ENCODE measurements at places on chromosomes 11 and 22.

DNA sequence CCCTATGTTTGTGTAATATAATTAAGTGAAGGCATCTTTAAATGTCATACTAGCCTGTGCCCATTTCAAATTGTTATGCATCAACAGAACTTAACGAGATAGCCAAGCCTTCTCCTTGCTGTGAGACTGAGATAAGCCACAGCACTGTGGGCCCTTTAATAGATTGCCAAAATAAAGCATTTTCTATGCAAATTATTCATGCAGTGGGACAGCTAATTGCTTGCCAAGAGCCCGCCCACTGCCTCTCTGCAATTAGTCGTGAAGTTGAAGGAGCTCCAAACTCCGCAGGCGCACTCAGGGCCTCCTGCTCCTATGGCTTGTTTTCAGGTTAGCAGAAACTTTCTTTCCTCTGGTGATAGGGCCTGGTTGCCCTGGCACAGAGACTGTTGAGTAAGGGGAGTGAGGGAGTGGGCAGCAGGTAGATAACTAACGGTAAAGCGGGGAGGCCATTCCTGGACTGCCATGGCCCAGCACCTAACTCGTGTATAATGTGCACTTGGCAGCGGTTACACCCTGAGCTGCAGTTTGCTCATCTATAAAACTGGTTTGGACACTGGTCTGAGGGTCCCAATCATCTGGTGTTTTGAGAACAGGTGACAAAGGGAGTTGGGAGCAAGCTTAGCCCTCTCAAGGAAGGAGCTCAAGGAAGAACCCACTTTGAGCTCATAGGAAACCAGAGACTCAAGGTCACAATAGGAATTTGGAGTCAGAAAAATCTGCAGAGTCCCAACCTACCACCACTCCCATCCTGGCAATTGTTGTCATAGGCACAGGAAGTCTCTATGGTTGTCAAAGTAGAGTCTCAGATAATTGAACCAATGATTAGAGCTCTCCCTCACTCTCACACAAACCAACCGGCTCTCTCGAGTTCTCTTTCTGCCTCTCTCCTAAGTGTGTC, 33.9 kb upstream of the RIC3 start:
- no peak for DNase-seq

GRCh38 chr11:114610984-114611944, 15.7 kb upstream of the NXPE4 start:
- DNase-seq: no peak

DNA sequence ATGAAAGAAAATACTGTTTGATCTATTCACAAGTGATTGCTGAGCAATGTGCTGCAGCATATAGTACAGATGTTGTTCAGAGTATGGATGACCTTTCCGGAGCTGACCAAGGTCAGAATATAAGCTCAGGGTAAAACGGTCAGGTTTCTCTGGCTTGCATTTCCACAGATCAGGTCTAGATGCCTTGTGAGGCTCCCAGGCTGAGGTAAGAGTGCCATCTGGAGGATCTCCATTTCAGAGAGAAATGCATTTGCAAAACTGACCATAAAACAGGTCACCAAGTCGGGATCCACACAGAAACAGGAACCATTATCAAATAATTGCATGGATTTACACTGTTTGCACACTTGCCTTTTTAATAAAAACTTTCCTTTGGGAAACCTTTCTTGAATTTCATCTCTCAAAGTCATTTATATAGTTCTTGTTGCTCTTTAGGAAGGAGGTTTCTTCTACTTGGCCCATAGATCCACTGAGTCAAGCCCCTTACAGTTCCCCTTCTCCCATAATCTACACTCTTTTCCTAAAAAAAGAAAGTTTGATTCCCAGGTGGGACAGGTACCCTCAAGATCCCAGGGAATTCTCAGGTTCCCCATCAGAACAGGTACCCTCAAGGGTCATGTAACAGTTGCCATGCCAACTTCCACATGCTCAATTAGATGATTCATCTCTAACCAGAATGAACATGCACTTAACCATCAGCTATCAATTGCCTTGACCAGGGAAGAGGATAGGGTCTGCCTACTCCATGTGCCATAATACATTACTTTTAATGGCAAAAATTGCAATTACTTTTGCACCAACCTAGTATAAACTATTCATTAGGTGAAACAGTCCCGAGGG, 25.0 kb upstream of the TMPRSS5 start:
- DNase-seq: no peak

- DNase-seq: peak; percentile 45
These were observed 6.0 kb downstream of the MALAT1 start for GRCh38 chr11:65504674-65505465.

DNA sequence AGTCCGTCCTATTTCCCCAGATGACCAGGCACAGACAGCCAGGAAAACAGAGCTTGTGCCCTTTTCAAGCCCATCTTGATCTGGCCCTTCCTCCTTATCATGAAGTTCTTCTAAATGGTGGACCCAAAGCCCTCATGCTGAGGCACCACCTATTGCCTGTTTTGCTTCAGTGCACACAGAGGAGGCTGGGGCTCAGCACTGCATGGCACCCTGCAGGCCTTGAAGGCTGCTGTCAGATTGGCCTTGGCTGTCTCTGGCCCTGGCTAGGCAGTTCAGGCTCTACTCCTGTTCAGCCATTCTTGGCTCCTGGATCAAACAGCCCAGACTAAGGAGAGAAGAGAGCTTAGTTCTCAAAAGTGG, 49.2 kb downstream of the OTOG start:
- no peak for DNase-seq

GRCh38 chr22:26239581-26239980, 70.3 kb downstream of the SEZ6L start:
- no peak for DNase-seq

GRCh38 chr11:62664405-62665074, 470 bp downstream of the C11orf98 start:
- DNase-seq: peak; percentile 70

DNA sequence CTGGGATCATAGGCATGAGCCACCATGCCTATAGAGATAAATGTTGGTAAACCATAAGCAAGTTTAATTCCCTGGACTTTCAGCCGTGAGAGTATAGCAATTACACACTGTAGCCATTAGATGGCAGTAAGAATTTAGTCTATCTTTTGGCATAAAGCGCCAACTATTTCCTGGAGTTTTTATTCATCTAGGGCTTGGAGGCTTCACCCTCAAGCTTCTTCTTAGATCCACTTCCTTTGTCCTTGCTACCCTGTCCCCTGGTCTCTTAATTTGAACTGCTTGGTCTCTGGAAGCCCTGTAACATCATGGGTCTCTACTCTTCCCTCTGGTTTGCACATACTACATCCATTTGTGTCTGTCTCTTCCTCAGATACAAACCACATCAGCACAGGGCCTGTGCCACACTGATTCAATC, 38.2 kb downstream of the OR10A6 start:
- peak; percentile 58 for DNase-seq

GRCh38 chr11:48001438-48002021, 21.2 kb downstream of the PTPRJ start:
- DNase-seq: peak; percentile 96

- DNase-seq: no peak
These were observed 269.7 kb downstream of the FAM76B start for GRCh38 chr11:95519912-95520311.

GRCh38 chr11:68839911-68840641, 1.6 kb downstream of the CPT1A start:
- DNase-seq: peak; percentile 33

DNA sequence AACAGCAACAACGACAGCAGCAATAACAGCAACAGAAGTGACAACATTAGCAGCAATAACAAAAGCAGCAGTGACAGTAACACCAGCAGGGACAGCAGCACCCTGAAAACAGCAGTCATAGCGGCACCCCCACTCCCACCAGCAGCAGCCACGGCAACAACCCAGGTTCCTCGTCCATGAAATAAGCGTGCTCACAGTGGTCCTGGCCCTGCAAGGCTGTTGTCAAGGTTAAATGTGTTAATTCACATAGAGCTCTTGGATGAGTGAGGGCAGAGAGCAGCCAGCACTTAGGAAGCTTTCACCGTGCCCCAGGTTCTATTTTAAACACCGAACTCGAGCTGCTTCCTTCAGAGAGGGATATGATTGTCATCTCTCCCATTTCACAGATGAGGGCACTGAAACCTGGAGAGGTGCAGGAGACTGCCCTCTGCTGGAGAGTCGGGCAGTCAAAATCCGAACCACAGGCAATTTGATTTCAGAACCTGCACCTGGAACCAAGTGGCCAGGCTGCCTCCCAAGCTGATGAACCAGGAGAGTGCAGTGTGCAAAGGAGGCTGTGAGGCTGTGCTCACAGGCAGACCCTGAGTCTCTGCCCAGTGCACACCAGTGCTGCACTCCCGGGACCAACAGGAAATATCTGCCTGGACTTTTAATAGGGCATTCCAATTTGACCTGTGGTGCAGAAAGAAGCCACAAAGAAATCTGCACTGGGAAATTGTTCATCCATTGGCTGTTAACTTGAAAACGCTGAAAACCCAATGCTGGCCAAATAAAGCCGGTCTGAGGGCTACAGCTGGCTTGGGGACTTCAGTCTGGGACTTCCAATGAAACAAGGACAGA, 22.9 kb upstream of the FGF3 start:
- DNase-seq: peak; percentile 19

DNA sequence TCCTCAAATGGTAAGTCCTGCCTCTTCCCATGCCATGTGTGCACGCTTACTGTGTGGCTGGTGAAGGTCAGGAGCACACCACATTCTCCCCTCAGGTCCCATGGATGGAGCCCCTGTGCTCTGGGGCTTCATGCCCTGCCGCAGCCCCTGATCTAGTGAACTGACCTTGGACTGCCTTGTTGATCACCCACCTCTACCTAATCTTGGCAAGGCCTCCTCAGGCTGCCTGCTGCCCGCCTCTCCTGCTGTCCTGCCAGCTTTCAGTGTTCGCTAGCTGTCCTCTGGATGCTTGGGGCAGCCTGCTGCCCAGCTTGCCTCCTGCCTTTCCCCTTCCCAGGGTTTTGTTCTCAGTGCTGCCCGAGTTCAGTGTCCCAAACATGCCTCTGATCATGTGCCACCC, 38.1 kb downstream of the CABIN1 start:
- DNase-seq: no peak

DNA sequence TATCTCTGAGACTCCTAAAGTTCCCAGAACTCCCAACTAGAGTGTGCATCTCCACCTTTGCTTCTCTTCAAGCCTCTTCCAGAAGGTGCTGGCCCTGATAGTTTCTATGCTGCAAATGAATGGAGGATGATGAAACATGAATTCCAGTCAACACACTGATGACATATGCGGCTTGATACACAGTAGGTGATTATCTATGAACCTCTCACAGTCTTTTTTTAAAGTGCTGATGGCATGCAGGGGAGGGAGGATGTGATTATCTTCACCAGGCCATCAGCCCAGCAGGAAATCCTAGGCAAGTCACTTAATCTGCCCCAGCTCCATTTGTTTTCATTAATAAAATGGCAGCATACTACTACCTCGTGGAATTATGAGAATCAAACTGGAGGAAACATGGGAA, 548.5 kb downstream of the SOX6 start:
- no peak for DNase-seq

DNA sequence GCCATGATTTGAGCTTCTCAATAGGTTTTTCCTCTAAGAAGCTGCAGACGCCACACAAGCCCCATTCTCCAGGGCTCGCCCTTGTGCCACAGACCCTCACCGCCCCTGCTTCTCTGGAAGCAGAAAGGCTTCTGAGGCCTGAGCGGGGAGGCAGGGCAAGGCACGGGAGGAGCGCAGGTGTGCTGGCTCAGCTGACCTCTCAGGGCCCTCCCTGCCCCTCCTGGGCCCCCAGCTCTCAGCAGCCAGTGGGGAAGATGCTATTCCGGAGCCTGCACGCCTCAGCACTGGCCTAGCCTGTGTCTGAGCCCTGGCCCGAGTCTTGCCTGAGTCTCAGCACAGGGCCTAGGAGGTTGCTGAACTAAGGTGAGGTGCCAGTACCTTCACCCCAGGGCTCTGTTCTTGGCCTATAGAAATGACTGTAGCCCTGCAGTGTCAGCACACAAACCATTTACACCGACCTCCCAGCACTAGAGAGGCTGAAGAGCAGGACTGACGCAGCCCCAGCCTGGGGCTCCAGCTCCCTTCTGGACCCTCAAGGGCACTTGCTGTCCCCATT, 47.1 kb upstream of the LMO1 start:
- DNase-seq: no peak

GRCh38 chr11:128476729-128477128, 110.6 kb downstream of the ETS1 start:
- peak; percentile 94 for DNase-seq

GRCh38 chr11:118046051-118046963, 30.6 kb upstream of the TMPRSS4 start:
- peak; percentile 75 for DNase-seq

DNA sequence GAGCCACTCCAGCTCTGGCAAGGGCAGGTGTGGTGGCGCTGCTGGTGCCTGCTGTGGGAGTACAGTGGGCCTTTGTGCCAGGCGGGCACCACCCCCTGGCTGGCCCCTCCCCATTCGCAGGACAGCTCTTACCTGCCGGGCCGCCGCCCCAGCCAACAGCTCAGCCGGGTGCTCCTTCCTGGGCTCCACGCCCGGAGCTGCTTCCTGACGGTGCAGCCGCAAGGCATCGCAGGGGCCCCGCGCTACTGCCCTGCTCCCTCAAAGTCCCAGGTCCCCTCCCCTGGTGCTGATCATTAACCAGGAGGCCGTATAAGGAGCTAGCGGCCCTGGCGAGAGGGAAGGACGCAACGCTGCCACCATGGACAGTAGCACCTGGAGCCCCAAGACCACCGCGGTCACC, at the start of gene SLC5A1:
TSS of gene SLC5A1 (plus strand) at position 338 of the 400 bp plus-strand sequence. CDS start at position 359, 21 bp downstream.
- DNase-seq: no peak

DNA sequence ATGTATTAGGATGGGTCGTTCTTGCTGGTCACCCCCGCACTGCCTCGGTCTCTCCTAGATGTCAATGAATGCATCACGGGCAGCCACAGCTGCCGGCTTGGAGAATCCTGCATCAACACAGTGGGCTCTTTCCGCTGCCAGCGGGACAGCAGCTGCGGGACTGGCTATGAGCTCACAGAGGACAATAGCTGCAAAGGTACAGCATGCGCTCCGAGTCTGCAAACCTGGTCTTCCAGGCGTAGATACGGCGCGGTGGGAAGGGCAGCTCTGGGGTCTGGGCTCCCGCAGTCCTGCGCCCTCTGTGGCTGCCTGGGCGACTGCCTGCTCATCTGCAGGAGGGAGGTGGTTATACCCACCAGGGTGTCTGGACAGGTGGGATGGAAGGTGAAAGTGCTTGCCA, 31.0 kb downstream of the FBLN1 start:
- no peak for DNase-seq

- no peak for DNase-seq
These were observed 5.5 kb downstream of the TMEM132A start for GRCh38 chr11:60929764-60930163.

All from CD4-positive, alpha-beta T cell treated with Interleukin-17A for 1 hour (primary cell).